ENCODE measurements at places on chromosomes 5 and 9. TPM values are rescaled to one million over a fixed set of nuclear protein-coding genes. Genes with fewer than 3 reads are reported as not detected.

Gene RASGEF1C
- total RNA-seq, result not detected

Gene CCNB1
- total RNA-seq, result 276 TPM

Gene NR5A1
- not detected for total RNA-seq

Gene ACTBL2
- total RNA-seq, result 0.04 TPM

Gene PCDHGA3
- not detected for total RNA-seq

Gene ADAMTSL2
- total RNA-seq, result not detected

Gene GALNT10
- total RNA-seq, result 23.5 TPM

Gene P4HA2
- total RNA-seq, result 74.4 TPM

DNA sequence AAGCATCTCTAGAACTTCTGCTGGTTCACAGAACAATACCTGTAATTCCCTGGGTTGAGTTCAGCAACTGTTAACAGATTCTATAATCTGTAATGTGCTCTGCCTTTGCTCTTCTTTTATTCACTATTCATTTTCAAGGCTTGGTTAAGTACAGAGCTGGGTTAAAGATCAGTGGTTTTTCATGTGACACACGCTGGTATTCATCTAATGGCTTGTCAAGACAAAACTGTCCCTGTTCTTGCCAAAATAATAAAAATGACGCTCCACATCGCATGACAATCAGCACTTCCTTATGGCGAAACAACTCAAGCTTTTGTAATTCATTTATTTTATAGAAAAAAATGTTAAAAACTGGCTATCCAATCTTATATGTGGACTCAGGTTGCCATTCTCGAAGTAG, 137.9 kb downstream of the BNC2 start:
- DNase-seq, result peak; percentile 11

- DNase-seq, result no peak
Observed at GRCh38 chr9:106314476-106314875, 548.5 kb upstream of the ZNF462 start.

DNA sequence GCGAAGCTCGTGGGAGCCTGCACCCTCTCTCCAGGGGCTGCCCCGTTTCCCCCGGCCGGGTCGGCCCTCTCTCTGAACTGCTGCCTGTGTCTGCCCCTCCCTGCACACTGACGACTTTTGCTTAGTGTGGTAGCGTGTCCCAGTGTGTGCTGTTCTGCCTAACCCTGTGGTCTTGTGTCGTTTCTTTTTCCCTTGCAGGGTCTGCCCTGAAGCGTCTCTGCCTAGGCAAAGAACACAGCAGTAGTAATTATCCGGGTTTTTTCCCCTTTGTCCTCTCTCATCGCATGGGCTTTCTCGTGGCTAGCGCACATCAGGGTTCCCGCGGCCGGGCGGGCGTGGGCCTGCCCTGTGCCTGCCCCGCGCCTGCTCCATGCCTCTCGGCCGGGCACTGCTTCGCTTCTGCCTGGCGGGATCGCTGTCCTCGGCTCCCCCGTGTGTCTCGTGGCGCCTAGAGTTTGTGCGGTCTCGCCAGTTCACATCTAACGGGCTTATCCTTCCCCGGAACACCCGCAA, 122.7 kb downstream of the WNK2 start:
- DNase-seq, result no peak

- no peak for DNase-seq
Observed at GRCh38 chr5:4095918-4096630, 500.4 kb downstream of the IRX1 start.

DNA sequence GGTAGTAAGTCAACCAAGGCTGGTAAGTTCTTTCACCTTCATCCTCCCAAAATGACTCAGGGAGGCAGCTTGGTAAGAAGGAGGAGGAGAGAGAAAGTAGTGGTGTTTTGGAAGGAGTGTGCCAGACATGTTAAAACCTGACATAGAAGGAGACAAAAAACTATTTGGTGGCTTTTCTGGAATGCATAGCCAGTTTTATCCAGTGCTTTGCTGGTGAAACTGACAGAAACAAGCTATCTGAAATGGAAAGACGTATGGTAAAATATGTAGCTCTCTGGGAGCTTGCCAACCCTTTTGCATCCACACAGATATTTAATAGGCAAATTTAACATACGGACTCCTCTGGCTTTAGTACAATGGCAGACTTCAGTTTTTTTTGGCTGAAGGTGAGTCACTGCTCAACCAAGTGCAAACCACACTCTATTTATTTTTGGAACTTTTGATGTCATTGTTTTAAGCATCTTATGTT, 45.4 kb downstream of the RAB14 start:
- peak; percentile 97 for DNase-seq

- DNase-seq, result no peak
Observed at GRCh38 chr5:133383580-133383939, 228.8 kb downstream of the FSTL4 start.

- peak; percentile 63 for DNase-seq
Observed at GRCh38 chr9:135414293-135414692, 65.3 kb upstream of the PPP1R26 start.

- DNase-seq, result no peak
Observed at GRCh38 chr9:38419181-38419580, 5.1 kb downstream of the IGFBPL1 start.

- DNase-seq, result no peak
Observed at GRCh38 chr5:11177999-11178711, 417.1 kb upstream of the DAP start.

DNA sequence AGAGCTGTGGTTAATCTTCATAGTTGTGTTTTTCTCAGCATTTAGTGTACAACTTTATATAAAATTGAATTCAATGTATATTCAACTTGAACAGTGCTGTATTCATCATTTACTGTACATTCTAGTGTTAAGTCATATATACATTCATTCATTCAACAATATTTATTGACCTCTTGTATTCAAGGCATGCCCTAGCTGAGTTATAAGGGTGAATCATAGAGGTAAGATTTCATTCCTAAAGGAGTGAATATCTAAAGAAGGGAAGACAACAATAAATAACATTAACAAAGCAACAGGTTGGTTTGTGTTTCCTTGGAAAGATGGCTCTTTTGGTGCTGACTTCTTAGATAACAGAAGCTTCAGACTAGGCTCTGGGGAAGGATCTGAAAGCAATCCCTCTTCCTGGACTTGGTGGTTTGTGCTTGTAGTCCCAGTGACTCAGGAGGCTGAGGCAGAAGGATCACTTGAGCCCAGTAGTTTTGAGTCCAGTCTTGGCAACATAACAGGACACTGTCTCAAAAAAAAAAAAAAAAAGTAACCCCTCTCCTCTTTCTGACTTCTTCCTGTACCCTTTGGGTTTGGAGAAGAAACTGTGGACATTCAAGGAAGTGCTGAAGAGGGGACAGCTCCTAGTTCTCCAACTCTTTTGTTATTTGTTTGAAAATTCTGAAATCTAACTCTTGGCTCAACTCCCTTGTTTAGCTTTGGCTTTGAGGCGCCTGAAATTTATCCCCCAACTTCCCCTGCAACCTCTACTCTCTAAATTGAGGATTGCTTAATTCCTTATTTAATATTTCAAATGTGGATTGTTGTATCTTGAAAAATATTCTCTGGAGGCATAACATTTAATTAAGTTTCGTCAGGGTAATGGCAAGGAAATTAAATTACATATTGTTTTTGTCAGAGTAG, 80.2 kb downstream of the OSTF1 start:
- DNase-seq, result no peak

All from foreskin keratinocyte (primary cell).